ENCODE measurements at places on chromosomes 5 and 9.
A peak's percentile ranks its signal among the peaks of the same experiment; 100 is the strongest.

GRCh38 chr9:83701769-83702168 is 6.0 kb downstream of the UBQLN1 start:
- DNase-seq, result no peak

- DNase-seq, result no peak
Measured at GRCh38 chr9:136995772-136996311, 526 bp downstream of the CLIC3 start.

- no peak for DNase-seq
Measured at GRCh38 chr5:127884416-127884815, 181.2 kb downstream of the CCDC192 start.

DNA sequence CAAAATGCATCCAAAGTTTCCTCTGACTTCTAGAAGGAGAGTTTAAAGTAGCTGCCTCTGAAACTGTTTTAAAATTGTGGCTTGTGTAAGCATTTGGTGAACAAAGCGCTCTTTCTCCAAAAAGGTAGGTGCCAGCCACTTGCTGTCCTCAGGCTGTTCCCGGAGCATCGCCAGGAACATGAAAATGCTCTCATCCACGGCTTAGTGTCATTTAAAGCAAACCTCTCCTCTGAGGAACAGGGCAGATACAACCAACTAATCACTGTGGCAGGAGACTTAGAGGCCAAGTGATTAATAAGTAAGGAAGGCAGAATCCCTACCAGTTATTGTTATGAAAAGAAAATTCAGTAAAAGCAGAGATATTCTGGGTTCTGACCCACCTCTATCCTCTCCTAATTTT is 165.6 kb downstream of the DCP2 start:
- peak; percentile 80 for DNase-seq

DNA sequence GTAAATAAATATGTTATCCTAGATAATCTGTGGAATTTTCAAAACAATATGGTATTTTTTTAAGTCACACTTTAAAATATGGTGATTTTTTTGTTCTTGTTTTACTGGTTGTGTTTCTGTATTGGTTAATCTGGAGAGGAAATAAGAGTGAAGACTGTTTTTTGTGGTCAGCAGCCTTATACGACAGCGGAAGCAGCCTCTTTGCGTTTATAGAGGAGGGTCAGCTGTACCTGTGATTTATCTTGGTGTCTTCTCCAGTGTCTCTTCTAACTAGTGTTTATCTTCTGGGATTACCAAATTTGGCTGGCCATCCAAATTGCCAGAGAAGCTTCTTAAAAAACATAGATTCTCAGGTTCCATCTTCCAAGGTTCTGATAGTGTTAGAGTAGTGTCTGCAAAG is 58.7 kb downstream of the ICE1 start:
- no peak for DNase-seq

Measured in islet precursor cell (in vitro differentiated cells).